ENCODE measurements at places on chromosomes 11 and 22. TPM values are rescaled to one million over a fixed set of nuclear protein-coding genes. Genes with fewer than 3 reads are reported as not detected.

DNA sequence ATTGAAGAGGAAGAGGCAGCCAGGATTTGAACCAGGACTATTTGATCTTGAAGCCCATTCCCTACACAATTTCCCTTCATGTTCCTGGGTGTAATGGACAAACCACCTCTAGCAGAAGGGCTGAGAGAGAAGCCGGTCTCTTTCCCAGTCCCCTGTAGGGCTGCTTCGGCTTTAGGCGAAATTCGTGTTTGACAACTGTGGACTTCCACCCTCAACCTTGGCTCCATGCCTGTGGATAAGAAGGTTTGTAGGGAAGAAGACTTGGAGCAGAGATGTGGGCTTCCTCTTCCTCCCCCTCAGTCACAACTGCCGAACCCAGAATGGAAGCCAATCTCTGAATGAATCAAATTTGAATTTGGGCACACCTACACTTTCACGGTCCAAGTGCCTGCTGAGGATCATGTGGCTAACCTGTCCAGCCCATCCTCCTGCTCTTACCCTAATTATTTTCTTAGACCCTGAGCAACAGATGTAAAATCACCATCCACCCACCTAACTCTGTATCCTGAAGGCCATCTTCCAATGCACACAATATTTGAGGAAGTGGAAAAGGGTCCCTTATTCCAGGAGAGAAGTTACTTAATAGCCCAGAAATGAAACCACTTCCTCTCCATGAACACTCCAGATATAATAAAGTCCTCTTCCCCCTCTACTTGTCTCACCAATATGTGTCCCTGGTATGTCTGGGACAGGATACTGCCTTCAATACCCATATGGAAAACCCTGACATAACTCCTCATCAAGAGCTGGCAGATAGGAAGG lies 10.1 kb upstream of the SCN2B start:
- H3K27ac ChIP-seq, result no peak overlapping the region
- no peak overlapping the region for H3K4me3 ChIP-seq
- H3K36me3 ChIP-seq, result no peaks in the 10 kb centered on the region

GRCh38 chr11:118287006-118287405 lies 17.5 kb upstream of the CD3E start:
- H3K4me1 ChIP-seq, result no peaks in the 10 kb centered on the region
- H3K4me3 ChIP-seq, result no peak overlapping the region
- no peak overlapping the region for H3K27ac ChIP-seq
- no peak for DNase-seq
- no peaks in the 10 kb centered on the region for H3K36me3 ChIP-seq

DNA sequence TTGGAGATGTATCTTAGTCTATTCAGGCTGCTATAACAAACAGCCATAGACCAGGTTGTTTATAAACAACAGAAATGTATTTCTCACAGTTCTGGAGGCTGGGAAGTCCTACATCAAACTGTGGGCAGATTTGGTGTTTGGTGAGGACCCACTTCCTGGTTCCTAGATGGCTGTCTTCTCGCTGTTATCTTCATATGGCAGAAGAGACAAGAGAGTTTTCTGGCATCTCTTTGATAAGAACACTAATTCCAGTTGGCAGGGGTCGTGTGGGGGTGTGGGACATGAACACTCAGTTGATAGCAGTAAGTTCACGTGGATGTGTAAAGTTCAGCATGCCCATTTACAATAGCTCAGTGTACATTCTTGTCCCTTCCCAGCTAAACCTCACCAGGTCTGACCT lies 41.3 kb upstream of the HMGXB4 start:
- H3K36me3 ChIP-seq, result no peaks in the 10 kb centered on the region
- no peaks in the 10 kb centered on the region for H3K4me1 ChIP-seq
- H3K27ac ChIP-seq, result no peak overlapping the region
- no peak overlapping the region for H3K4me3 ChIP-seq
- H3K27me3 ChIP-seq, result no peaks in the 10 kb centered on the region
- no peak for DNase-seq

- H3K4me1 ChIP-seq, result no peaks in the 10 kb centered on the region
- no peak for DNase-seq
- no peak overlapping the region for H3K27ac ChIP-seq
These were observed 77.5 kb upstream of the NARS2 start for GRCh38 chr11:78651923-78652842.

- no peak overlapping the region for H3K27ac ChIP-seq
- no peaks in the 10 kb centered on the region for H3K4me1 ChIP-seq
- peak; percentile 69 for DNase-seq
- no peaks in the 10 kb centered on the region for H3K27me3 ChIP-seq
- H3K36me3 ChIP-seq, result no peaks in the 10 kb centered on the region
- H3K4me3 ChIP-seq, result no peak overlapping the region
These were observed 25.8 kb upstream of the KCNQ1OT1 start for GRCh38 chr11:2725368-2726300.

Gene LINC01488
- total RNA-seq, result not detected

GRCh38 chr11:114586797-114587196 lies 8.8 kb downstream of the NXPE4 start:
- H3K27me3 ChIP-seq, result no peaks in the 10 kb centered on the region
- no peak overlapping the region for H3K4me3 ChIP-seq
- H3K27ac ChIP-seq, result no peak overlapping the region
- H3K4me1 ChIP-seq, result no peaks in the 10 kb centered on the region
- no peak for DNase-seq

Gene NEAT1
- total RNA-seq, result 1,411 TPM

DNA sequence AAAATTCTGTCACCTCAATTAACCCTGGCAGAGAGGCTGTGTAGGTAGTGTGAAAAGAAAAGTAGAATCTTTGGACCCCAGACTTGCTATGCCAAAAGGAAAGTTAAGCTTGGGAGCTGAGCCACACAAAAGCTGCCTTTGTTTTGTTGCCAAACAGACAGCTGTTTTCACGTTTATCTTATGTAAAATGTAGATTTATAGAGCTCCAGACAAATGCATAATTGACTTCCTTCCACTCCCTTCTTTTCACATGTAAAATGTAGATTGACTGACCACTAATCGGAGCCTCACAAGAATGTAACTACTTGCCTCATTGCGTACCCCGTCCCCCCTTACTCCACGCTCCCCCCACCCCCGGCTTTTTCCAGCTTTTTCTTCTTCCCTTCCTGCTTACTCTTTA lies 2302.2 kb upstream of the RAG2 start:
- no peaks in the 10 kb centered on the region for H3K36me3 ChIP-seq
- no peak for DNase-seq
- H3K4me3 ChIP-seq, result no peak overlapping the region
- no peak overlapping the region for H3K27ac ChIP-seq

DNA sequence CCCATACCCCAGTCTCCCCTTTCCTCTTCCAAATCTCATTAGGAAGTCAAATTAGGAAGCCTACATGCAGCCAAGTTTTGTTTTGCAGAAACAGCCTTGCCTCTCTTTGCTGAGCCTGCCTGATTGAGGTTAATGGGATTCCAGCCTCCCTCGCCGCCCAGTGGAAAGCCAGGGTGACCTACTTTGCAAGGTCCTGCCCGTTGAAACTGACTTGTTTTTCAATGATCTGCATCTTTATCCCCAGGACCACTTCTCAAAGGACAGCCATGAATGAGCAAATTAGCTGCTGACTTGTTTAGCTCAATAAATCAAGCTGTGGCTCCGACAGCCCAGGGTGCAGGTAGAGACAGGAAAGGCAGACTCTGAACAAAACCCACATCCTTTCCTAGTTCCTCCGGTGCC lies 110.4 kb downstream of the RRAS2 start:
- no peak overlapping the region for H3K4me3 ChIP-seq
- H3K4me1 ChIP-seq, result no peaks in the 10 kb centered on the region
- DNase-seq, result peak; percentile 24
- no peak overlapping the region for H3K27ac ChIP-seq
- no peaks in the 10 kb centered on the region for H3K27me3 ChIP-seq

DNA sequence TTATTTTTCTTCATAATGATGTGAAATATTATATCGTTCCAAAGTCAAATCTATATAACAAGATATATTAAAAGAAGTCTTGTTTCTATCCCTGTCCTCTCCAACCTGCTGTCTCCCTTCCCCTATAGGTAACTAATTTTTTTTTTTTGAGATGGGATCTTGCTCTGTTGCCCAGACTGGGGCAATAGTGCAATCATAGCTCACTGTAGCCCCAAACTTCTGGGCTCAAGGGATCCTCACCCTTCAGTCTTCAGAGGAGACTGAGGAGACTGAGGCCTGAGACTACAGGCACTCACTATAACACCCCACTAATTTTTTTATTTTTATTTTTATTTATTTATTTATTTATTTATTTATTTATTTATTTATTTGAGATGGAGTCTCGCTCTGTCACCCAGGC lies 10.3 kb upstream of the RELA start:
- H3K27ac ChIP-seq, result no peak overlapping the region
- H3K4me1 ChIP-seq, result no peaks in the 10 kb centered on the region
- H3K27me3 ChIP-seq, result no peaks in the 10 kb centered on the region
- H3K4me3 ChIP-seq, result no peak overlapping the region

DNA sequence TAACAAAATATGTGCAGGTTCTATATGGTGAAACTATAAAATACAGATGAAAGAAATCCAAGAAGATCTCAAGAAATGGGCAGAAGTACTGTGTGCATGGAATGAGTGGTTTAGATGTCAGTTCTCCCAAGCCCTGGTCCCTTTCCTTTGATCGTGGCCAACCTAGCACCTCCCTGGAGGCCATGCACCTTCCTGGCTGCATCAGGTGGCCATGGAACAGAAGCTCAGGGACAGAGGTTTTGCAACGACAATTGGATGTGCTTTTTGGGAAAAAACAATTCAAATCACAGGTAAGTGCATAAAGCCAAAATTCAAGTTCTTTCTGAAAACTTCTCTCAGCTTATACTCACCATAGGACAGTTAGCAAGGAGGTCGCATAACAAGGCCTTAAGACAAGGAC lies 54.0 kb upstream of the SLC22A12 start:
- no peak overlapping the region for H3K4me3 ChIP-seq
- H3K27me3 ChIP-seq, result no peaks in the 10 kb centered on the region

Gene OR8D1
- not detected for total RNA-seq

All from Peyer's patch (tissue), 4 donors.